ENCODE measurements at places on chromosomes 16 and 17.

DNA sequence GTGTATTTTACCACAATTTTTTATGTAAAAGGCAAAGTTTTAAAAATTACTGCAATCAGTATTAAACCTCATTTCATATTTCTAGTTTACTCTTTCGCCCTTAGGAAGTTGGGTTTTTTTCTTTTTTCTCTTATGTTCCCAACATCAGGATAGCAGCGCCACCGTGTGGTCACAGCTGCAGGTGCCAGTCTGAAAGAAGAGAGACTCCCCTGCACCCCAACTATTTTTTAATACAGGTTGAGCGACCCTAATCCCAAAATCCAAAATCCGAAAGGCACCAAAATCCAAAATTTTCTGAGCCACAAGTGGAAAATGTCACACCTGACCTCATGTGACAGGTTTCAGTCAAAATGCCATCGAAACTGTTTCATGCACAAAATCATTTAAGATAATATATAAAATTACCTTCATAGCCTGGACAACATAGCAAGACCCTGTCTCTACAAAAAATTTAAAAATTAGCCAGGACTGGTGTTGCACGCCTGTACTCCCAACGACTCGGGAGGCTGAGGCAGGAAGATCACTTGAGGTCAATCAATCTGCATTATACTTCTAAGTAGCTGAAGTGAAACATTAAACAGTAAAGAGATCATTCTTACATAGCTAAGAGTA is 21.8 kb upstream of the ASGR2 start:
- DNase-seq, result no peak

GRCh38 chr17:38510421-38511149 is 82.3 kb downstream of the ARHGAP23 start:
- no peak for DNase-seq

- no peak for DNase-seq
Measured at GRCh38 chr16:2826591-2827373, 3.3 kb upstream of the ZG16B start.

DNA sequence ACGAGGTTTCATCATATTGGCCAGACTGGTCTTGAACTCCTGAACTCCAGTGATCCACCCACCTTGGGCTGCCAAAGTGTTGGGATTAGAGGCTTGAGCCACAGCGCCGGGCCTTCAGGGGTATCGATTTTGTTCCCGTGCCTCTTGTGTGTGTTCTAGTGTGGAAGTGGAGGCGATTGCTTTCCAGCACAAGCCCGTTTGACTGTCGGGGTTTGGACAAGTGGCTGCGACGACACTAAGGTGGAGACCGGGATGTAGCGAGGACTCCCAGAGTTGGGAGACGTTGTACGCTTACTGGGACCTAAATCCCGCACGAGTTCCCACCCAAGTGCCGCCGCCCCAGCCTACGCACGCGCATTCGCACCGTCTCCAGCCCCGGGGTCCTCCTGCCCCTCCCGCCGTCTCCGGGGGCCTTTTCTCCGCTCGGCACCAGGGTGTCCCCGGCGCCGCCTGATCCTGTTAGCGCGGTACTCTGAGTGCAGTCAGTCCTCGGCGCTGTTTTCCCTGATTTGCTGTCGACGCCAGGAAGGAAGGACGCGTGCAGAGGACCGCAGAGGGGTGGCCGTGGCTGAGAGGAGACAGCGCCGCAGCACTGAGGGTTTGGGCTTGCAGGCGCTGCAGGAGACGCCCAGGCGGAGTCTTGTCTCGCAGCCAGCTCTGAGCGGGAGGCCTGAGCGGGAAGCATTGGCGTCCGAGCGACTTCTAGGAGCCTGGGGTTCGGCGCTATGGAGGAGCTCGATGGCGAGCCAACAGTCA is at the start of gene NUP85:
TSS of gene NUP85 (plus strand) at position 643 of the 756 bp plus-strand sequence. CDS start at position 726, 83 bp downstream.
- peak; percentile 93 for DNase-seq

- DNase-seq, result no peak
Measured at GRCh38 chr17:5080591-5080990, 2.3 kb downstream of the ZFP3 start.

DNA sequence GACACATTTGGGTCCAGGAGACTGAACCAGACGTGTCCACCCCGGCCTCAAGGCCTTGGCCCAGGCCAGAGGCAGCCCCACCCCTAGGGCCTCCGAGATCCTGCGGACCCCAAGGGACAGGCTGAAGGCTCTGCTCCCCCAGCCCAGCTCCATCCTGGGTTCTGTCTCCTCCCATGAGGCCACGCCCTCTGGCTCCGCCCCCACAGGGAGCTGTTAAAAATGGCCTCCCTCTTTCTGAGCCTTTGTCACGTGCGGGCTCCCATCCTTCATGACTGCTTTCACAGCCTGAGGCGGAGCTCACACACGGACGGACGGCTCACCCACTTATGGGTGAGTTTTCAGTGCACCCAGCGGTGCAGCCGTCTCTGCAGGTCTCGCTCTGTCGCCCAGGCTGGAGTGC is 6.5 kb upstream of the CACNA1H start:
- DNase-seq, result peak; percentile 23

GRCh38 chr16:67190448-67191399 is 788 bp upstream of the EXOC3L1 start:
- no peak for DNase-seq

DNA sequence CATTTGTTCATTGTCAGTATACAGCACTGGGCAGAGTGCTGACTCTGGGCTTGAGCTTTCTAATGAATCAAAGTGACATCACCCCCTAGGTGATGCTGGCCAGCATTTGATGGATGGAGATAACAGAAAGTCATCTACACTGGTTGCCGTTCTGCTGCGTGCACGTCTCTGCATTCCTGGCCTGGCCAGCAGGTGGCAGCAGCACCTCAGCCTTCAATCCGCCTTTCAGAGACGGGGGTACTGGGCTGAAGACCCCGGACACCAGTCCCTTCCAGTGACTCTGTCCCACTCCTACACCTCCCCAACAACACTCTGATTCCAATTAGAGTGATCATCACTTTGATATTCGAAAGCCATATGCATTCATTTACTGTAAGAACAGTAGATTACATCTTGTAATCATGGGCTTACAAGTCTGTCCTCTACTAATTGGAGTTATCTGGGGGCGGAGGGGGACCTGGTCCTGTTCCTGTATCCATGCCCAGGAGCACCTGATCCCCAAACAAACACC is 6.0 kb downstream of the CPSF4L start:
- peak; percentile 53 for DNase-seq

DNA sequence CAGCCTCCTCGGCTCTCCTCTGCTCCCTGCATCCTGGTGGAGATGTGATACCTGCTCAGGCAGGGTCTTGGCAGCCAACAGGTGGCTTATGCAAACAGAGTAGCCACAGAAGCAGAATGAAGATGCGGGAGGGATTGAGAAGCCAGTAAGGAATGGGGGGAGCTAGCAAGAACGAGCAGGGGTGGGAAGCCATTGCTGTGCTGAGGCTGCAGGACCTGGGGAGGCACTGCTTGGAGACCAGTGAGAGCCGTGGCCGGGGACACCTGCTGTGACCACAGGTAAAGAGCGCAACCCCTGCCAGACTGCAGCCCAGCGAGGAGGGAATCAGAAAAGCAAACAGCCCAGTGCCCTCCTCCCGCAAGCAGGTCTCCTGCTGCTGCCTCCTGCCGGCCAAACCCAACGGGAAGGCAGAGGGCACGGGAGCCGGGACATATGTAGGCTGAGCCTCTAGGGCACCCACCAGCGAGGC is 14.7 kb downstream of the AIPL1 start:
- DNase-seq, result no peak

DNA sequence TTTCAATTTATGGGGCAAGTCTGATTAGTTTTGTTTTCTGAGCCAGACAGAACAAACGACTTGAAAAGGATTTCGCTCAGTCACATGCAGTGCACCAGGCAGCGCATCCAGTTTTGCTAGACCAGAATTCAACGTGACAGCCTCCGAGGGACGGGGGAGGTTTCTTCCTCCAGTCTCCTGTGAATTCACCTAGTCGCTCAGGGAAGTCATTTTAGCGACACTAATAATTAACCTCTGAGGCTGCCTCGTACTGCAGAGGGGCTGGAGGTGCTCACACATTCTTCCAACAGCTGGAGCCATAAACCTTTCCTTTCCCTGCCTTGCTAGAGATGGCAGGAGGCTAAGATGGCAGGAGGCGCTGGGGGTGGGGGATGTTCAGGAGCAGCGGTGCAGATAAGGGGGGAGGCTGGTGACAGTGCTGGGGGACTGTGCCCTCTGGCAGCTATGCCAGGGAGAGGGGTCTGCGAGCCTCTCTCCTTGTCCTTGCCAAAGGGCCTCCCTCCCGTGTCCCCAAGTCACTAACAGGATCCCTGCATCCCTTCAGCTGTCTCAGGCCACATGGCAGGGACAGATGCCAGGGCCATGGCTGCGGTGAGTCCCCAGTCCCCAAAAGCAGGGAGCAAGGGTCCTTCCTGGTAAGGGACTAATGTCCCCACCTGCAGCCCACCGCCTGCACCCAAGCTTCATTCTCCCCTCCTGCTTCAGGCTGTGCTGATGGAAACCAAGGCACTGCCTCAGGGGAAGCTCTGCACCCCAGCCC is 24.0 kb downstream of the MXRA7 start:
- peak; percentile 71 for DNase-seq

- DNase-seq, result peak; percentile 66
Measured at GRCh38 chr16:85924675-85925074, 25.7 kb downstream of the IRF8 start.

GRCh38 chr17:78197147-78197832 is 10.1 kb downstream of the AFMID start:
- peak; percentile 41 for DNase-seq

- peak; percentile 95 for DNase-seq
Measured at GRCh38 chr17:78716814-78717393, 65.2 kb downstream of the CYTH1 start.

- no peak for DNase-seq
Measured at GRCh38 chr16:12310286-12310685, 333.8 kb downstream of the SNX29 start.

- DNase-seq, result no peak
Measured at GRCh38 chr17:34760931-34761495, 181.6 kb downstream of the TMEM132E start.

DNA sequence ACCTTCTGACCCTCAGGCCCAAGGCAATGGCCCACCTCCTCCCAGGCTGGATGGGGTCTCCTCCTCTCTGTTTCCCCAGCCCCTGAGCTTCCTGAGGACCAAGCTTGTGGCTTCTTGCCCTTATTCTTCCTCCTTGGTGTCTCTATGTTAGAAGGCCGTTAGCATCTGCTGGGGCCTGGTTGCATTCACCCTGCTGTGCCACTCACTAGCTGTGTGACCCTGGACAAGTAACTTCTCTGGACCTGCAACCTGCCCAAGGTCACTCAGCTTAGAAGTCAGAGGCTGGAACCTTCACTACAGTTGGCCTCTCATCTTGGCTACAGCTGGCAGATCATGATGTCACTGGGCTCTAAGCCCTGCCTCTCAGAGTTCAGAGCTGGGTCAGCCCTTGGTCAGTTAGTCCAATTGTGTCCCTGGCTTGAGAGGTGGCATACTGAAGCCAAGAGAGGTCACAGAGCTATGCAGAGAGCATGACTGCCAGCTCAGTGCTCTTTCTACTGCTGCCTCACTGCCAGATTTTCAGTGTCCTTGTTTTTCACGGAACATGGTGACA is 3.0 kb downstream of the MT2A start:
- no peak for DNase-seq

DNA sequence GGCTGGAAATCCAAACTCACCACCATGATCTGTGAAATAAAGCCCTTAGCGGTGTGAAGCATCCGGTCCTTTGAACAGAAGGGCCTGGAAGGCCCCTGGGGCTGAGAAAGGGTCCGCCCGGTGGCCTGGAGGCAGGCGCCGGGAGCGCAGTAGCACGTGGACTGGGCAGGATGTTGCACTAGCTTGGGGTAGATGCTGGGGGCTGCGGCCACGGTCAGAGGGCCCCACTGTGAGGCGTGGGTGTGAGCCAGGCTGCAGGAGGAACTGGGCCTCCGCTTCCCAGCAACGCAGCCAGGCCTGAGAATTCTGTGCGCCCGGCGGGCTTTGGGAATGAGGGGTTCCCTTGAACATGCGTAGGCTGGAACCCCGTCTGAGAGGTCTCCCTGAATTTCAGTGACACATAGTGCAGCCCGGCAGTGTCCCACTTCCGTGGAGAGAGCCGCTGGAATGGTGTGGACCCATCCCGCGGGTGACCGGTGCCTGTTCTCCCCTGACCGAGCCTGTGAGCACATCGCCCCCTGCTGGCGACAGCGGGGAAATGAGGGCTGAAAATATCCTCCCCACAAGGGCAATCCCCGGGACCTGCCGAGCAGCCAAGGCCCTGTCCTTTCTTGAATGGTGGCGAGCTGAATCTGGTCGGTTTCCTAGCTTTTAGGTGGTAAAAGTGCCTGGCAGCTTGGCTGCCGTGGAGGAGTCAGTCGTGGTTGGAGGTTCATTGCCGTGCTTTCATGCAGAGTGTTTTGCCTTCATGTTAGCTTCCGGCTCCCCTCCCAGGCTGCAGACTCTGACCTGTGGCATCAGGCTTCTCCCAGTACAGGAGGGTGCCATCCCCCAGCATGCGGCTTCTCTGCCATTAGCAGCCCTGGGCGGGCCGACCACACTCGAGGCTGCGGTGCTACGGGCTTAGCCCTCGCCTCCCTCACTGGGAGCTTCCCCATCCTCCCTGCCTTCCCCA is 43.8 kb downstream of the DNAJA2 start:
- DNase-seq, result peak; percentile 89

- no peak for DNase-seq
Measured at GRCh38 chr16:4691666-4692412, 1.5 kb upstream of the NUDT16L1 start.

DNA sequence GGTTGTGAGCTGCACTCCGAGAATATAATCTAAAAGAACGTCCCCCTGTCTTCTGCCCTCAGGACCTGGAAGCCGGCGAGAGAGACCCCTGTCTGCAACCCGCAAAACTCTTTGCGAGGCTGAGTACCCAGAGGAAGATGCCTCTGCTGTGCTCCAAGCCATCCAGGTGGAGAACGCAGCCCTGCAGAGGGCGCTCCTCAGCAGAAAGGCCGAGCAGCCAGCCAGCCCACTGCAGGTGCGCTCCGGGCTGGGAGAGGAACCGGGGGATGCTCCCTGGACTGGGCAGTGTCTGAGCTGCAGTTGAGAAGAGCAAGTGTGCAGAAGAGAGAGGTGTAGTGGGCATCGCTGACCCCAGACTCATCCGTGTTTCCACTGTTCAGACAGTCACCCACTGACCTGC is 148.3 kb downstream of the KATNIP start:
- peak; percentile 72 for DNase-seq
